ENCODE measurements at places on chromosomes 11 and 22.

DNA sequence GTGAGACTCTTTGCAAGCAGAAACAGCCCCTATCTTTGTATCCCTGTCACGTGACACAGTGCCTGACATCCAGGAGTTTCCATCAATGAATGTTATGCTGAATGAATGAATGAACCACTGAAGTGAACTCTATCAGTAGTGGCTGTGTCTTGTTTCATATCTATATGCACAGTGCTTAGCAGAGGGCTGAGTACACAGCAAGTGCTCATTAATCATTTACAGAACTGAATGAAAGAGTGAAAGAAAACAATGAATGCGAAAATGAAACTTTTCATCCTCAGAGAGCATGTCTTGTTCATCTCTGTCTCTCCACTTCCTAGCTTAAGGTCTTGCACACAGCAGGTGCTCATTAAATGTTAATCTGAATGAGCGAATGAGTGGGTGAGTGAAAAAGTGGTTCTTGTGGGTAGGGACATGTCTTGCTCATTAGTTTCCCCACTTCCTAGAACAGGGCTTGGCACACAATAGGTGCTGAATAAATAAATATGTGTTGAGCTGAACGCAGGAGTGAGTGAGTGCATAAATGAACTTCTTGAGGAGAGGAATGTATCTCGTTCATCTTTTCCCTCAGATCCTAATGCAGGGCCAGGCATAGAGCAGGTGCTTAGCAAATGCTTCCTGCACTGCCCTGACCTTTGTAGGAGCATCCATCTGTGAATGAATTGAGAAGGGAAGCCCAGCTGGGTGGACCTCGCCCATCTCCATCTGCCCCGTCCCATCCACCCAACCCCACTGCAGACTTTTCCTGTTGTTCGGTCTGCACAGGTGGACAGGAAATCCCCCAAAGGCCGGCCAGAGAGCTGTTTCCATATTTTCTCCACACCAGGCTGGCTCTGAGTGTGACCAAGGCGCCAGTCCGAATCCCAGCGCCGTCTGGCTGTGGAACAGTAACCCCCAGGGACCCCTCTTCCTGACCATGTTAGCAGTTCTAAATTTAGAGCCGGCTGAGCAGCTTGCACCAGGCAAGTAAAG lies 113.4 kb upstream of the CRYBB3 start:
- DNase-seq, result no peak

DNA sequence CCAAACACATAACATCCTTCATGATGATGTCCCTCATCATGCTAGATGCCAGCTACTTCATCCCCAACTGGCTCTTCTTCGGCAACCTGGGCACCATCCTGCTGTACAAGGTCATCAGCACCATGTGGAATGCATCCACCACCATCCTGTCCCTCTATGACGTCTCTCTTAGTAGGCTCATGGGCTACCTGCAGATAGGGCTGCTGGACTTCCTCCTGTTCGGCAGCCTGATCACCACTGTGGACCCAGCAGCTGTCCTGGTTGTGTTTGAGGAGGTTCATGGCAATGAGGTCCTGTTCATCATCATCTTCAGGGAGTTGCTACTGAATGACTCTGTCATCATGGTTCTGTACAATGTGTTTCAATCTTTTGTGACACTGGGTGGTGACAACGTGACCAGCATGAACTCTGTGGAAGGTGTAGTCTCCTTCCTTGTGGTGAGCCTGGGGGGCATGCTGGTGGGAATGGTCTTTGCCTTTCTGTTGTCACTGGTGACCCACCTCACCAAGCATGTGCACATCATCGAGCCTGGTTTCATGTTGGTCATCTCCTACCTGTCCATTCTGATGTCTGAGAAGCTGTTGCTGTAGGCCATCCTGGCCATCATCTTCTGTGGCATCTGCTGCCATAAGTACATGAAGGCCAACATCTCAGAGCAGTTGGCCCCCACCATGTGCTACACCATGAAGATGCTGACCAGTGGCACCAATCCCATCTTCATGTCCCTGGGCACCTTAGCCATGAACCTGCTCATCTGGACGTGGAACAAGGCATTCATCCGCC lies 120.7 kb upstream of the SERPIND1 start:
- no peak for DNase-seq

DNA sequence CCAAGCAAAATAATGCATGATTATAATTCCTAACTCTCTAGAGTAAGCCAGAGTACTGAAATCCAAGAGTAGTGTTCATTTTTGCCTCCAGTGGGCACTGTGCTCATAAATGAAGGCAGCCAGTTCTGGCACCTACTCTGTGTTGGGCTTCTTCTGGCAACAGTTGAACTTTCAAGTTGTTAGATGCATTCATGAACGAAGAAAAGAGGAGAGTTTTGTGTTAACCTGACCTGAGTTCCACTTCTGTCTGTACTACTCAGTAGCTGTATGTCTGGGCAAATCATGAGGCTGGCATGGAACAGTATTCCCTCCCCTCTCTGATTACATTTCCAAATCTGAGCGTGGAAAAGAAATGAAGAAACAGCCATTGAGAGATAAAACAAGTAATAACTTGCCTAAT lies 20.3 kb upstream of the TENM4 start:
- DNase-seq, result no peak

GRCh38 chr11:59615120-59615636 lies 396 bp downstream of the OSBP start:
- DNase-seq, result peak; percentile 30

DNA sequence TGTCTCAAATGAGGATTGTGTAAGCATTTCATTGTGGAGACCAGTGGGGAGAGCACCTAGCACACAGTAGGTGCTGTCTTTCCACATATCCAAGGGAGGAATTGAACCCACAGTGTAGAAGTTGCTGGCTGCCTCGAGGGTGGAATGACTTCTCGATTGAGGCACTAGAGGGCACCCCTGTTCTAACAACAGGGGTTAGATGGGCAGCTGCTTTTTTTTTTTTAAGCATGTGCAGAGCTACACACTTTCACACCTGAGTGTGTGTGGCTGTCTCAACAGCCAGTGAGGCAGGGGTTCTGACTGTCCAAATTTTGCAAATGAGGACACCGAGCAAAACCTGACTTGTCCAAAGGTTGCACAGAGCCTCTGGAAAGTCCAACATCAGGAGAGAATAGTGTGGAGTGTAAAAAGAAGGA lies 118.2 kb upstream of the CRYBB3 start:
- no peak for DNase-seq

DNA sequence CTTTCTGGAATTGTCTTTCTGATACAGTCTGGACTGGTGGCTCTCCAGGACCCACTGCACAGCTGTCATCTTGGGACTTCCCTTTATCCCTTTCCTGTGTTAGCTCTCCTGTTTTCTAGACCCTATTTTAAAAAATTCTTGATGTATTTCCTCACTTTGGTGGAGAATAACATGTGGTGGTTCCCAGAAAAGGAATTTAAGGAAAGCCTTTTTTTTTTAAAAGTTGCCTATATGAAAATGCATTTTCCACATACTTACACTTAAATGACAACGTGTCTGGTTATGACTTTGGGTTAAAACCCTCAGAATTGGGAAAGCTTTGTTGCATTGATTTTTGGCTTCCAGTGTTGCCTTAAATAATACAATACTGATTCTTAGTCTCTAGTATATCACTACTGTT lies 400.7 kb downstream of the TMEM135 start:
- DNase-seq, result no peak

- no peak for DNase-seq
These were observed 30.8 kb upstream of the LRRC10B start for GRCh38 chr11:61477727-61478148.

- no peak for DNase-seq
These were observed 3.9 kb downstream of the DERL3 start for GRCh38 chr22:23834793-23835483.

GRCh38 chr11:70078095-70078780 lies at the start of gene ANO1:
Gene ANO1 (plus strand): TSS chr11:70078317. CDS start chr11:70078607, 290 bp downstream.
- peak; percentile 91 for DNase-seq

DNA sequence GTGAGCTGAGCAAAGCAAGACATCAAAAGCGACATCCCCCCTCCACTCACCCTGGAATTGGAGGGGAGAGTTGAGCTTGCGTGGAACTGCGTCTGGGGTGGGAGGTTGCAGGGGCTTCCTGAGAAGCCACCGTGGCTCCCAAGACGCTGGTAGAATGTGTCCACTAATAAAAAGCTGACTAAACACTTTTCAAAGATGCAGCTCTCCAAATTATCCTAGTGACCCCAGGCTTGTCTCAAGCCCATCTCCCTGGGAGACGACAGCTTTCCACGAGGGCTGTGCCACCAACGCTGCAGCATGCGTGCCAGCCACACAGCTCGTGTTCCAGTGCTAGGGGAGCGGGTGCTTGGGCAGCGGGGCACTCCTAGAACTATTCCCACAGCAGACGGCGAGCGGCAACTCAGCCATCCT lies 6.3 kb upstream of the GAL start:
- DNase-seq, result no peak

- peak; percentile 48 for DNase-seq
These were observed 18.8 kb downstream of the PRPF19 start for GRCh38 chr11:60887556-60887955.

GRCh38 chr22:49967706-49968208 lies 7.2 kb downstream of the PIM3 start:
- DNase-seq, result peak; percentile 7

GRCh38 chr22:49028111-49028510 lies 799.6 kb downstream of the BRD1 start:
- no peak for DNase-seq

DNA sequence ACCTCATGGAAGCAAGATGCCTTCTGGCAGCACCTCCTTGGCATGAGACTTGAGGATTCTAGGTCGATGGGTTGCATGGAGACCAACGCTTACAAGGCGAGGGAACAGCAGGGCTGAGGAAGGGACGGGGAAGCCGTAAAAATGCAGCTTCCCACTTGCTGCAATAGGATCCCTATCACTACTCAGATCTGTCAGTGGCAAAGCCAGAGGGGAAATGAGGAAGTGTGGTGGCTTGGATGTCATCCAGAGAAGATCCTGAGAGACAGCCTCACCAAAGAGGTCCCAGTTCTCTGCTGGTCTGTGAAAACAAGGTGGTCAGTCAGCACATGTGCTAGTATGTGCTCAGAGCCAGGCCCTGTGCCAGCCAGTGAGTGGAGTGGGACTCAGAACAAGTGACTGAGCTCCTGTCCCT lies 22.2 kb downstream of the CYB5R2 start:
- no peak for DNase-seq

DNA sequence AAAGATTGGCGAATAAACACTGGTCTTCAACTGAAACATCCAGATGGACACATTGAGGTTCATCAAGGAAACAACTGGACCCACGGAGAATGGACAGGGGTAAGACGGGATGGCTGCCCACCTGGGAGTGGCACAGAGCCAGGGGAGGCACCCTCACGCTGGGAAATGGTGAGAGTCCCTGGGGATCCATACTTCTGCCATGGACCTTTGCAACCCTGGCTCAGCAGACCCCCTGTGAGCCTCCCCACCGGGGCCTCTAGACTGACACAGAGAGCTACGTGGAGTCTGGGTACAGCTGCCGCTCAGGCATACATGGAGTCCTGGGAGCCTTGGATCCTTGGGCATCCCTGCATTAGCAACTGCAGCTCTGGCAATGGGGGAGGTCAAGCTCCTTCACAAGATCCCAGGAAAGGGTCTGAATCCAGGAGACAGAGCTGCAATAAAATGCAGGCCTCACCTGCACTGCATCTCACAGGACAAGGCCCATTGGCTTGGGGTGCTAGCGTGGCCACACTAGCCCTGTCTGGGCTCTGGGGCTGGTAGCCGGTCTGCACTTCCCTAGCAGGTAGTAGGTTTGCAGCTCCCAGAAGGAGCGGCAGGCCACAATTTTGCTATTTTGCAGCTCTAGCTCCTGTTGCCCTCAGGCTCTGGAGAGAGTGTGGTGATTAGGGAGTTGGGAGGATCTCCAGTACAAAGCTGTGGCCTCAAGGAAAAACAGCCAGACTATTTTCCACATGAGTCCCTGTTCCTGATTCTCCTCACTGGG lies 496.4 kb upstream of the LRRC4C start:
- no peak for DNase-seq

- DNase-seq, result no peak
These were observed 1.1 kb upstream of the VPS37C start for GRCh38 chr11:61162092-61162941.

- DNase-seq, result peak; percentile 73
These were observed 78.7 kb upstream of the PPARA start for GRCh38 chr22:46071451-46072109.

DNA sequence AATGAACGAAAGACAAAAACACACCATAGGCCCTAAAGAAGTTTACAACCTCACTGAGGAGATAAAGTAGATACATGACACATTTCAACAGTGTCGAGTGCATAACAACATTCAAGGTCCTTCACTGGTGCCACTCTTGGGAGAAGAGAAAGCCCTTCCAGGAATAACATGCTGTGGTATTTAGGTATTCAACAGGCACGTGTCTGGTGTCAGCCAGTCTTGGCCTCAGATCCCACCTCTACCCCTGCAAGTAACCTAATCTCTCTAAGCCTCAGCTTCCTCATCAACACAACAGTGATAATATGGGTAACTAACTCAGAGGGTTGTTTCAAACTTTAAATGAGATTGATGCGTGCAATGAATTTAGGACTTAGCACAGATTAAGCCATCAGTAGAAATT lies 235.0 kb upstream of the ZC3H12C start:
- no peak for DNase-seq

DNA sequence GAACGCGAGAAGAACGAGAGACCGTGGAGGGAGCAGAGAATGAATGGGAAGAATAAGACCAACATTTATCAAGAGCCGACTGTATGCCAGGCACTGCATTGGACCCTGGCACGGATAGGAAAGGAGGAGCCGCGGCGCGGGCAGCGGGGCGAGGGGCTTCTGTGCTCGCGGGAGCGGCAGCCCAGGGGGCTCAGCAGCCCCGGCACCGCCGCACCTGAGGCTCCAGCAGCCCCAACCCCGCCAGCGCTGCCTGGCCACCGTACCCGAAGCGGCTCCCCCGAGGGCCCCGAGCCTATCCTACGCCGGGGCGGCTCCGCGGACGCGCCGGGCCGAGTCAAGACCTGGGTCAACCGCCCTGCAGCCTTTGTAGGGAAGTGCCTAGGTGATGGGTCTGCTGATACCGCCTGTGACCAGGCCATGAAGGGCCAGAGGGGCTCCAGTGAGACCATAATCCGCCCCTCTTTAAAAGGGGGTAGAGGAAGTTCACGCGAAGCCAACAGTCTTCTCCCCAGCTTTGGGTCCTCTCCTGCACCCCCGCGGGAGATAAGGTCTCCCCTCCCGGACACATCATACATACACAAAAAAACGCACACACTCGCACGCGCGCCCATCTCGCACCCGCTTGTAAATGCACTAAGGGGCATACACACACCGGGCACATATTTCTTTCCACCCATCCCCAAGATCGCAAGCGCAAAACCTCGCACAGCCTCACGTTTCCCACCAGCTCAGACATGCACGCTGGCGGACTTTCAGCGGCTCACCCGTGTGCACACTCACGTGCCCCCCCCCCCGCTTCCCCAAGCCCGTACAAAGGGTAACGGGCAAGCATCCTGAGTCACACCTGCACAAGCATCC lies 935 bp upstream of the RTN4RL2 start:
- DNase-seq, result peak; percentile 51

DNA sequence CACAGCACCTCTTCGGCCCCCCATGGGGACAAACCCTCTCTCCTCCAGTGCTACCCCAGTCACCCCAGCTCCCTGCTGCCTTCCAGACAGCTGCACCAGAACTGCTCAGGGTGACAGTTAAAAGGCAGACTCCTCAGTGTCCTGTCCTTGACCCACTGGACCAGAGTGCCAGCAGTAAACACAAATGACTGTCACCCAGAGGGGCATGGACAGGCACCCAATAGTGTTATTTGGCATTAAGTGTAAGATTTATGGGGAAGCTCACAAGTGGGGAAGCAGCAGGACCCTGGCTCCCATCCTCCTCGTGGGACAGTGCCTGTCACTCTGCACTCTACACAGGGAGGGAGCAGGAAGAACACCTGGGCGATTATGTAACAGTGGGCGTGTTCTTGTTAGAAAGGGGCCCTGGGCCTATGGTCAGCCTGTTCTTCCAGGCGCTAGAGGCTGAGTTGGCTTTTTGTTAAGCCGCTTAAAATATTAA lies 5.0 kb downstream of the RPS19BP1 start:
- DNase-seq, result no peak

All from 8988T (cell line).